ENCODE measurements at places on chromosomes 2 and 18.

- no peak for DNase-seq
Measured at GRCh38 chr2:133360882-133361281, 207.4 kb downstream of the NCKAP5 start.

GRCh38 chr2:112304298-112304941, 29.0 kb downstream of the ZC3H6 start:
- DNase-seq: no peak

DNA sequence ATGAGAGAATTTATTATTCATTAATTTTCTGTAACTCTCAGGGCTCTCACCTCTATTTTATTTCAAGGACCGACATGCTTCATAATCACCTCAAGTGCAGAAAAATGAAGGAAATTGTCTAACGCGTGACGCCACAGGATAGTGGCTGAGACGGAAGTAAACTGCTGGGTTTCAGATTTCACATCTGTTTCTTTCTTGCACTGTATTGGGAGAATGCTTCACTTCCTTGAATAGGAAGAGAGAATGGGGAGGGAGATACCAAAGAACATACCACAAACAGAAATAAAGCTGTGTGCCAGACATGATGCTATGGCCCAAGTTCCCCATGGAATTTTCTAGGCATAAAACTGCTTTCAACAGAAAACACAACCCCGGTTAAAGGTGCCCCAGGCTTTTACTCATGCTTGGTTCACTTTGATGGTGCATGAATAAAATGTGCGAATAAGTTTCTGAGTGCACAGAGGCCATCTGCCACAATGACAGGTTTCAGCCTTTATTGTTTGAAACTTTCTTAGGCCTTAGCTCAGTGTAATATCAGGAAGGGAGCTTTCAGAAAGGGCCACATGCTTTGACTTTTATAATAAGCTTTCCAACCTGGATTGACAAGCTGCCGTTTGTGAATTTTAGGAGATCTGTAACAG, 1116.4 kb downstream of the SOCS6 start:
- no peak for DNase-seq

GRCh38 chr2:232892843-232893242, 22.8 kb downstream of the SNORC start:
- no peak for DNase-seq

DNA sequence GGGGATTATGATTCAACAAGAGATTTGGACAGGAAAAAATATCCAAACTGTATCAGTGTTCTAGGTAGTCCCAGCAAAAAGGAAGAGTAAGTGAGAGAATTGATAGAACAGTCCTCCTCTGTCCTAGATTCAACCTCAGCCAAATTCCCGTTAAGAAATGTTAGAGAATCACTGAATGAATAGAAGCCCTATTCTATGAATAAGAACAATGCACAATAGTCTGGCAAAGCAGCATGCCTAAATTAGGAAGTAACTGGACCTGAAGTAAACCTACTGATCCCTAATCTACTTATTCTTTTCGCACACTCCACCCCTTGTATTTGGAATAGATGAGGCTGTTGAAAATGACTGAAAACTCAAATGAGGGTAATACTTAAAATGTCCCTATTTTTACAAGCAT, 1665.5 kb downstream of the LRP1B start:
- DNase-seq: no peak

DNA sequence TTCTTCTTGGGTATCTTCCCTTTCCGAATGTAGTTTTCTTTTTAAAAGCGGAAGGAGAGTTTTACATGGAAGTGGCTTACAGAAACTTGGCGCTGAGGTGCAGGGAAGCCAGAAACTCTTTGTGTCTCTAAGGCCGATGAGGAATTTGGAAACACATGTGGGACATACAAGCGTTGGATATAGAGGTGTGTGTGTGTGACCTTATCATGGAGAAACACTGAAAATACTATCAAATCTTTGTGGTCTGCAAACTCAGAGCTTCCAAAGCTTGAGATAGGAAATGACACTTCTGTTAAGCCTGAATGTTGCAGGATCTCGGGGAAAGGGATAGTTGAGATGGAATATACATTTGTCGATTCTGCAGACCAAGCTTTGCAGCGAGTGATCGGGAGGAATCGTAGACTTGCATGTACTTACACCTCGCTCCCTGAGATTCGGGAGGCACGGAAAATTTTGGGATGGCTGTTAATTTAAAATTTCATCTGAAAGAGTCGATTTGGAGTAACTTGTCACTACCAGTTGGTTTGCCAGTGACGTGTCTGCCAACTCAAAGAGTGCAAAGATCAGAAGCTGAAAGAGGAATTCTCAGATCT, 1.0 kb downstream of the NAB1 start:
- DNase-seq: no peak

- peak; percentile 38 for DNase-seq
Measured at GRCh38 chr2:9703701-9704221, 73.0 kb upstream of the YWHAQ start.

GRCh38 chr2:222714361-222715241, 43.1 kb downstream of the MOGAT1 start:
- DNase-seq: no peak

DNA sequence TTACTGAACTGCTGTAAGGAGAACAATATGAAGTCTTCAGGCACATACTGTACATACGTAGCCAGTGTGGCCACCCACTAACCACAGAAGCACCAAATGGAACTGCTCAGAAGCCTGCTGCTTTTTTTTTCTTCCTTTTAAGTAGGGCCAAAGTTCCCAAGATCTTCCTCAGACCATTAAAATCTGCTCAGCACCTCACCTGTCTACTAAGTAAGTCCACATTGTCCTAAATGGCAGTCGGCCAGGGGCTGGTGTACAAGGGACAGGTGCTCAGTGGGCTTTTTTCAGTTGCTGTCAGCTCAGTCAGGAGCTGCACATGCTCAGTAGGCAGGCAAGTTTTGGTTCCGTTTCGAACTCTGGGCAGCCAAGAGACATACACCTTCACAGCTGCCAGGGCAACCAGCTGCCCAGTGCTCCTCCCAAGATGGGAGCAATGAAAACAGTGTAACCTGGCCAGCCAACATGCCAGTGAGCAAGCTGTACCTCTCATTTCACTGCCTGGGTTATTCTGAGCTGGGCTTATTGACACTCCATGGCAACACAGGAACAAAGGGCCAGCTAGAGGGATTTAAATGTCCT, 86.1 kb downstream of the ACVR1 start:
- DNase-seq: no peak

GRCh38 chr18:934518-935133, 30.0 kb downstream of the ADCYAP1 start:
- DNase-seq: no peak

GRCh38 chr2:208024091-208024490, 1.2 kb downstream of the PLEKHM3 start:
- no peak for DNase-seq

GRCh38 chr18:79380816-79381806, 14.6 kb upstream of the NFATC1 start:
- DNase-seq: peak; percentile 83

- no peak for DNase-seq
Measured at GRCh38 chr18:40985436-40985835, 969.6 kb upstream of the PIK3C3 start.

GRCh38 chr2:141035846-141036420, 1094.9 kb downstream of the LRP1B start:
- DNase-seq: no peak

DNA sequence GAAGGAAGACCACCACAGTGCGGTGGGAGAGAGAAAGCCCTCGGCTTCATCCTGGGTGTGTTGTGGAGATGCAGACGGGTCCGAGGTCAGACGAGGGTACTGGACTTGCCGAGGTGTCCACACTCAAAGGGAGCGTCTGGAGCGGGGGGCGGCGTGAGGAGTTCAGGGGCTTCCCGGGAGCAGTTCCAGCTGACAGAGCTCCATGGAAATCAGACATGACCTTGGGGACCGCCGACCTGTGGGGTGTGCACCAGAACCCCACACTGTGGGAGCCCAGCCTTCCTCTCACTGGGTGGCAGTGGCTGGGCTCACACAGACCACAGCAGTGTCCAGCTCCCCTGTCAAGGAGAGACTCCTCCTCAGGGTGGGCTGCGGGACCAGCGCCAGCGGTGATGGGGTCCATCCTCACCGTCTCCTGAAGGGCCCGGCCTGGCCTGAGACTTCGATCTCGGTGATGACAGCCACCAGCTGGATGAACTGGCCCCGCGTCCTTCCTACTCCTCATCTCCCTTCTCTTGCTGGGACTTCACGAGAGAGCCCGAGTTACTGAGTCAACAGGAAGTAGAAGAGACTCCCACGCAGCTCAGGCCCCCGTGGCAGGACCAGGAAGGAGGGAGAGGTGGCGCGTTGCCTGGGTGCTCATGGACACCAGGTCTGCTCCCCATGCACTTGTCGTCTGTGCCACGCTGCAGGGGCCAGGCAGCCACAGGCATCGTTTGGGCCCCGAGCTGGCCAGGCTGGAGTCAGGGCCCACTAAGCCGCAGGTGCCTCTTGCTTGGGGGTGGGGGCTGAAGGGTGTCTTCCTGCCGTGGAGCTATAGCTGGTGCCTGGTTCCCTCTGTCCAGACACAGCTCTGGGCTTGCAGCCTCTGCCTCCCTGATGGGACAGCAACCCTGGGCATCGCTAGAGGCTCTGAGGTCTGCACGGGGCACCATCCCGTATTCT, 101.9 kb upstream of the CTDP1 start:
- no peak for DNase-seq

DNA sequence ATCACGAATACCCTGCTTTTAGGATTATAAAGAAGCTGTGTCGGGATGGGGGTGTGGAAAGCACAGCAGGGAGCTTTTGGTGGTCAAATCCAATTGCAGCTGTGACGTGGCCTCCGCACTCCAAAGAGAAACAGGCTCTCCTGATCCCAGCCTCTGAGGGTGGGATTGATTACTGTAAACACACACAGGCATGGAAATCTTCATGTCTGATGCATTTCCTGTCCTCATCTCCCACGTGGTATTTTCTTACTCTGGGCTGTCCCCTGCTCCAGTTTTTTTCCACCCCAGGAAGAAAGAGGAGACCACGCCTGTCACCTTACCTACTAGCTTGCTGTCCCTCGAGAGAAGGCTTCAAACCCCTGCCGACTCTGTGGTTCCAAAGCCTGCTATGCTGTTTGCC, 22.7 kb downstream of the RNF152 start:
- no peak for DNase-seq

DNA sequence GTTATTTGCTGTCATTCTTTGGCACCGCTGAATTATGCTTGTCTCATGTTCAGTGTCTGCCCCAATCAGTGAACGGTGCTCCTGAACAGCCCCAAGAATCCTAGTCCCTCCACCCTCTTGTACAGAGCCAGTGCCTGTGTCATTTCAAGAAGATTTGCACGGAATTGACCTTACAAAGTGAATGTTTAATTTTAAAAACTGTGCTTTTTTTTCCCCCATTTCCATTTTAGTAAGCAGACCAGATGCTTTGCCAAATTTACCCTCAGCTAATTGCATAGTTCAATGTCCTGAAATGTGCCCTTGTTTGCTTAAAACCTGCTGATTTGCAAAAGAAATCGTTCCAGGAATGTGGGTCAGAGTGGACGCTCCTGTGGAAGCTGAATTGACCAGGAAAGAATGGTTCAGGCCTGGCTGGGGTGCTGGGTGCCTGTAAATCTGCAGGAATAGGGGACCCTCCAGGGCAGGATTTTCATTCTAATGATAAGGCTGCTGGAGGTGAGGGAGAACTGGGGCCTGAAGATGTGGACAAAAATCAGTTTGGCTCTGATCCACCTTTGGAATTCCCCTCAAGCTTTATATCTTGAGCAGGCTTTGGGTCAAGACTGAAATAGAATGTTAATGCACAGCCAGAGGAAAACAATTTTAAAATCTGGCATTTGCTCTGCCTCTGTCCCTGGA, 20.1 kb downstream of the TMEM17 start:
- no peak for DNase-seq
